ENCODE measurements at places on chromosomes 2 and 18.

DNA sequence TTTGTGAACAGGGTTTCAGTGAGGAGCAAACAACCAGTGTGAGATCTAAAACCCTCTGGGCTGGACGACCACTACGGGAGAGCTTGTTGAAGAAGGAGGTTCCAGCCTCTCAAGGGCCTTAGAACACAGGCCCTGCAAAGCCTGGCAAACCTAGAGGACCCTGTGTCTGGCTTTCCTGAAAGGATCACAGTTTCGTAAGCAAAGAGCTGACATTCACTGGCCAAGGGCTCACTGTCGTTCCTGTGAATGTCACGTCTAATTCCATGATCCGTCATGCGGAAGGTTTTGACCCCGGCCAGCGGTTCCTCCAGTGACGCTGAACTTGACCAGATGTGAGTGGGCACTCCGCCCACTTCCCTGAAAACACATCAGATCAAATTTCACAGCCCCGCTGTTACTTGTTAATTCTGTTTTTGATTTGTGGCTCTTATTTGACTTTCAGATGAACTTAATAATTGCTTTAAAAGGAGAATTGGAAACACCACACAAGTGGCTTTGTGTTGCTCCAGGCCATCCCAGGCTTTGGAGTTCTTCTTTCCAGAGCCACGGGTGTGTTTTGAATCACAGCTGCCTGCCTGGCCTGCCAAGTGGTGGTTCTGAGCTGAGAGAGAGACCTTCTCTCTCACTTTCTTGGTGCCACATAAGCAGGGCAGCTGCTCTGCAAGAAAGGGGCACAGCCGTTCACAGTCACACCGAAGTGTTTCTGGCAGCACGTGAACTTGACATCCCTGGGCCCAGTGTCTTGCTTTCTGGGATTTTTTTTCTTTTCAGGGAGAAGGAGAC lies 308.4 kb downstream of the NDUFA10 start:
- DNase-seq: no peak

DNA sequence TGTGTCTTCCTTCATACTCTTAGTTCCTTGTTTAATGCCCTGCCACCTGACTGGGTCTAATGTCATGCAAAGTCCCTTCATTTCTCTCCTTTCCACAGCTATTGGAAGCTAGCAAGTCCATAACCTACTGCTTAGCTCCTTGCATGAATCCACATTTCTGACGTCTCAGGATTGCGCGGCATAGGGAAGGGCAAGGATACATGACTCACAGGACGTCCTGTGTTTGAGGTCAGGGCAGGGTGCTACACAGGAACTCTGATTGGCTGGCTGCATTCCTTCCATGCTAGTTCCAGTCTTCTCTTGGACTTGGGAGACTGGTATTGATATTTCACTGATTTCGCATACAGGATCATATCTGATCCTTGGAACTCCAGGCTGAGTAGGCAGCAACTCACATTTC lies 137.9 kb downstream of the CDH2 start:
- DNase-seq: no peak

DNA sequence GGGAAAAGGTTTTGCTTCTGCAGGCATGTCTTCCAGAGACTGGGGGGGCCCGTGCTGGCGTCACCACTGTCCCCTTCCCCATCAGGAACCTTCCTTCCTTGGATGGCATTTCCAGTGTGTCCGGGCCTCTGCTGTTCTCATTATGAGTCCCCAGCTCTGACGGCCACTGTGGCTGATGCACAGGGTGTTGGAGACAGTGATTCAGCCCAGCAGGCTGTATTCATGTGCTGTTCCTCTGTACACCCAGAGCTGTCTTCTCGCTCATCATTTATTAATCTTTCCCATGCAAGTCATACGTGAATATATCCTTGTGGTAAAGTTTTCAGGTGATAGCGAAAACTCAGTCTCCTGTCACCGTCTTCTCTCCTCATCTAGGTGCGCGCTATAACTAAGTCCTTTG lies 57.7 kb downstream of the ASAP2 start:
- DNase-seq: no peak

- no peak for DNase-seq
These were observed 29.5 kb downstream of the RAB31 start for GRCh38 chr18:9737472-9738121.

DNA sequence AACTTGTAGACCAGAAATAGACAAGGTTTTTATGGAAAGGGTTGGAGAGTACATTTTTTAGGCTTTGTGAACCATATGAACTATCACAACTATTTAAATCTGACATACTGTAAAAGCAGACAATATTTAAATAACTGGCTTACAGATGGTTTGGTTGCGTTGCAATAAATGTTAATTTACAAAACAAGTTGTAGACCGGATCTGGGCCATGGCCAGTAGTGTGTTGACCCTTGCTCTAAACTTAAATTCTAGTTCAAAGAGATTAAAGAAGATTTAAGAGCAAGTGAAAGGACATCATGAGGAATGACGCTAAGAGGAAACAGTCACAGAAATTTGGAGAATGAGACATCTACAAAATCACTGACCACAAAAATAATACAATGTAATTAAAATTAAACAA lies 652.7 kb downstream of the DCDC2C start:
- DNase-seq: no peak

GRCh38 chr2:208320686-208321085 lies 54.6 kb downstream of the PIKFYVE start:
- DNase-seq: no peak

All from stimulated activated CD8-positive, alpha-beta memory T cell treated with anti-CD3 and anti-CD28 coated beads, Interleukin-7, amount 100 ng/mL, for 4 hours (primary cell).